ENCODE measurements at places on chromosomes 5 and 9. TPM values are rescaled to one million over a fixed set of nuclear protein-coding genes. Genes with fewer than 3 reads are reported as not detected.

Gene PCDHGB7
- not detected for total RNA-seq

DNA sequence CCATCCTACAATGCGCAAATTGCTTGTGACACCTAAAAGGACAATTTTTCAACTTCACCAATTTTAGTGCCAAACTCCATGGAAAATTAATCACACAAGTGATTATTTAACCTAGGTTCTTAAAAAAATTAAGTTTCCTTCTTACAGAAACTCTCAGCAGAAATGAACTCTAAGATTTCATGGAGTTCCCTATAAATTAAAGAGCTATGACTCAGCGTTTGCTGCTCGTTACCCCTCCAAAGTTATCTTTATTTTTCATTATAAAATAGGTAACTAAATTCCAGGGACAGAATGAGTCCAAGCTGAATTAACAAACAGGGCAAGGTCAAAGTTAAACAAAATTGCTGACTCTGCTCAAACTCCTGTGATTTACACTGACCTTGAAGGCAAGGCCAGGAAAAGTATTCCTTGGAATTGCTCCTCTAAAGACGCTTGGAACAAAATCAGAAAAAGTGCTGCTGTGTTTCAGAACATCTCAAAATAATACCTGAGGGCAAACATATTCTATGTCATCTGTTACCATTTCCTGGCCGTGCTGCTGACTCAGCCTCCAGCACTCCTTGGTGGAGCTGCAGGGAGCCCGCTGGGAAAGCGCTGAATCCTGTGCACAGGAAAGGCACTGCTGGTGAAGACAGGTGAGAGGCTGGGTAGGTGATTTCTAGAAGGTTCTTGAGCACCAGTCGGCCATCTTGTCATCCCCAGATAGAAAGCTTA lies 2.5 kb upstream of the CMBL start:
- peaks cover 6% of the 10 kb centered on the region for H3K27me3 ChIP-seq
- no peak overlapping the region for H3K27ac ChIP-seq
- H3K36me3 ChIP-seq, result no peaks in the 10 kb centered on the region
- H3K4me1 ChIP-seq, result peaks cover 7% of the 10 kb centered on the region
- no peak for DNase-seq

GRCh38 chr5:19806756-19807155 lies 181.2 kb downstream of the CDH18 start:
- no peak for DNase-seq
- no peak overlapping the region for H3K4me3 ChIP-seq
- no peaks in the 10 kb centered on the region for H3K27me3 ChIP-seq
- no peaks in the 10 kb centered on the region for H3K36me3 ChIP-seq
- no peak overlapping the region for H3K27ac ChIP-seq
- H3K4me1 ChIP-seq, result no peaks in the 10 kb centered on the region

DNA sequence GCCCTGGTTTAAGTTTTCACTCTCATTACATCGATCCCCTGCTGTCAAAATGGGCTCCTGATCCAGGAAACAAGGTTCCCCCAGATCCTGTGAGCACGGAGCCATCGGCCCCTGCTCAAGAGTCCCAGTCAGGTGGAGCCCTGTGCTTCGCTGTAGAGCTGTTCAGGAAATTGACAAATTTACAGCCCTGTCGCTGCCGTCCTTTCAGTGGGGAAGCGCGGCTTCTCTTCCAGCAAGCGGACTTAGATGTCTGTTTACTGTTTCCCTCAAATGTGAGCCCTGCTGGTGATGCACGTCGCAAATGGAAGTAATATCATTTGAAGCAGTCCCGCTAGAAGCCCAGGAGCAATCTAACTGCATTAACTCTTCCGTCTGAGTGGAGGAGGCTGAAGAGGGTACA lies 760.9 kb upstream of the WWC1 start:
- no peak overlapping the region for H3K4me3 ChIP-seq
- DNase-seq, result no peak
- no peaks in the 10 kb centered on the region for H3K36me3 ChIP-seq

Gene TSLP
- total RNA-seq, result not detected

Gene C9orf153
- 0.32 TPM for total RNA-seq

- H3K36me3 ChIP-seq, result no peaks in the 10 kb centered on the region
- no peak for DNase-seq
- no peak overlapping the region for H3K27ac ChIP-seq
- no peaks in the 10 kb centered on the region for H3K4me1 ChIP-seq
These were observed 352.7 kb downstream of the SPOCK1 start for GRCh38 chr5:137146402-137146890.

DNA sequence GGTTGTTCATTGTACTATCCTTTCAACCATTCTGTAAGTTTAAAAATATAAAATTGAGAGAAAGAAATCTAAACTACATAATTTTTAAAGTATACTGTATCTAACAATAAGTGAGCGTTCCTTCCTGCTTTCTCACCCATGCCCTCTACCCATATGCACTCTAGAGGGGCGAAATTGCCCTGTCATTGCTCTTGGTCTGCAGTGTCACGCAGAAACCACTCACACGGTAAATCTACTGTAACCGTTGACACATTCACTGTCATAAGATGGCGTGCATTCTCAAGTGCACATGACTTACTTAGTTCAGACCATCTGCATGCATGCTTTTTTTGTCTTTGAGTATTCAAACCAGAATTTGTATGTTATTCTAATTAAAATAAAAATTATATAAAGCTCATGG lies 55.7 kb upstream of the NIPBL start:
- no peaks in the 10 kb centered on the region for H3K4me1 ChIP-seq
- peaks cover 4% of the 10 kb centered on the region for H3K27me3 ChIP-seq
- H3K27ac ChIP-seq, result no peak overlapping the region
- H3K36me3 ChIP-seq, result no peaks in the 10 kb centered on the region
- no peak for DNase-seq

DNA sequence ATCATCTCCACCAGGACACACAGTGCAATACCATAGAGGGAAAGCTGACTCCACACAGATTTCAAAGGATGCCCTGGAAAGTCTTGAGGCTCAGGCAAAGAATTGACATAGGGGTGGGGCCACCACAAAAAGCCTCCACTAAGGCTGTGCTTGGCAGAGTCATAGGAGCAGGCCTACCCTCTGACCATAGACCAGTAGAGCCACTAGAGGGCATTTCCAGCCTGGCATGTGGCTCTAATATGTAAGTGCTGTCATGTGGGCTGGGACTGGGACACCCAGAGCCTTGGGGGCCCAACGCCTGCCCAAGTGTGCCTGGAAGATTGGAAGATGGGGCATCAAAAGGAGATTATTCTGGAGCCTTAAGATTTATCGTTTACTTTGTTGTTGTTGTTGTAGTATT lies 726.0 kb downstream of the DNAH5 start:
- no peaks in the 10 kb centered on the region for H3K27me3 ChIP-seq
- H3K36me3 ChIP-seq, result no peaks in the 10 kb centered on the region
- H3K4me1 ChIP-seq, result no peaks in the 10 kb centered on the region
- H3K4me3 ChIP-seq, result no peak overlapping the region
- DNase-seq, result no peak

Gene IL9
- total RNA-seq, result not detected

- H3K27ac ChIP-seq, result no peak overlapping the region
- H3K4me3 ChIP-seq, result no peak overlapping the region
- no peaks in the 10 kb centered on the region for H3K36me3 ChIP-seq
These were observed 9.9 kb upstream of the ANKHD1 start for GRCh38 chr5:140391732-140392131.

Gene ACTBL2
- not detected for total RNA-seq

- H3K4me3 ChIP-seq, result no peak overlapping the region
- no peak for DNase-seq
- H3K27ac ChIP-seq, result no peak overlapping the region
- no peaks in the 10 kb centered on the region for H3K4me1 ChIP-seq
- no peaks in the 10 kb centered on the region for H3K27me3 ChIP-seq
These were observed 37.4 kb upstream of the ZNF608 start for GRCh38 chr5:124783794-124784193.

DNA sequence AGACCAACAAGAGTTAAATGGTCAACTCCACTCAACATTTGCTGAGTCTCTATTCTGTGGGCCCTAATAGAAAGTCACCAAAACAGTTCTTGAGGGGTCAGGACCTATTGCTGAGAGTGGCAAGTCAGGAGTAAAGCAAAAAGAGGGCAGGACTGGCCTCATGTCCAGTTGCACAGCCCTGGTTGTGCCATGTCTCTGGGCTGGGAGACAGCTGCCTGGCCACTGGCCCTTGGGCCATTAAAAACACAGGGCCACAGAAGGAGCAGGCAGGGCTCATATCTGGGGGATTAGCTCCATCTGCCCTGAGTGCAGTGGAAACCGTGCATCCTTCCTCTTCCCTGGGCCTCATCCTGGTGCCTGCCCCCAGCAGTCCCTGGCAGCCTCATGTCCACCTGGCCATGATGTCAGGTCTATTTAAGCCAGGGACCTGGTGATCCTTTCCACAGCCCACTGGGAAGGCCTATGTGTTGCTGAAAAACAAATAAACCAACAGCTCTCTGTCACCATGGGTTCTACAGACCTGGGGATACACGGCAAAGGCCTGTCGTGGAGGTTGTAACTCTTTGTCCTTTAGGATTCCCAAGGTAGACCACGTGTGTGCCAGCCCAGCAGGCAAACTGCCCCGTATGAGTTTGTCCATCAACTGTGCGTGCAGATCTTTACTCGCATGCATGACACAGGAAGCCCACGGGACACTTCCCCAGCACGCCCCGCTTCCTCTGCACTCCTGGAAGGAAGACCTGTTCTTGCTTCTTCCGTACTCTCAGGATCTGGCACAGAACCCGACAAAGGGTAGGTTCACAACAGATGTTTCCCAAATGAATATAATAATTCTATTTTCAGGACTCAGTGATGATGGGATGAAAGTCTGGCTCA lies 148.8 kb downstream of the MTX3 start:
- no peak overlapping the region for H3K27ac ChIP-seq
- H3K27me3 ChIP-seq, result peaks cover 5% of the 10 kb centered on the region
- no peak overlapping the region for H3K4me3 ChIP-seq

DNA sequence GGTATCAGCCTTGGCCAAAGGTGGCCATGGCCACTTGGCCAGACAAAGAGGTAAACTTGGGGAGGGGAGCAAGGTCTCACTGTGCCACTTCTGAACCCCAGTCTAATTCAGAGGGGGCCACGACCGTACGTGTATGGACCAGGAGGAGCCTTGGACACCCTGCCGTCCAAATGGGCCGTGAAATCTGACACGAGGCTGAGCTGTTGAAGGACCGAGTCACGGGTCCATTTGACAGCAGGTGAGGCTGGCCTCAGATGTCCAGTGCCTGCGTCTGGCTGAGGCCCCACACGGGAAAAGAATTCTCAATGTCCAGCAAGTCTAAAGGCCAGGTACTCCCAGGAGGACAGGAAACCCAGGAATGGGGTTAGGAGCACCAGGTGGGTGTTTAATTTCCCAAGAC lies 17.7 kb downstream of the CMBL start:
- H3K4me1 ChIP-seq, result no peaks in the 10 kb centered on the region
- no peak overlapping the region for H3K4me3 ChIP-seq
- no peak overlapping the region for H3K27ac ChIP-seq
- no peak for DNase-seq

DNA sequence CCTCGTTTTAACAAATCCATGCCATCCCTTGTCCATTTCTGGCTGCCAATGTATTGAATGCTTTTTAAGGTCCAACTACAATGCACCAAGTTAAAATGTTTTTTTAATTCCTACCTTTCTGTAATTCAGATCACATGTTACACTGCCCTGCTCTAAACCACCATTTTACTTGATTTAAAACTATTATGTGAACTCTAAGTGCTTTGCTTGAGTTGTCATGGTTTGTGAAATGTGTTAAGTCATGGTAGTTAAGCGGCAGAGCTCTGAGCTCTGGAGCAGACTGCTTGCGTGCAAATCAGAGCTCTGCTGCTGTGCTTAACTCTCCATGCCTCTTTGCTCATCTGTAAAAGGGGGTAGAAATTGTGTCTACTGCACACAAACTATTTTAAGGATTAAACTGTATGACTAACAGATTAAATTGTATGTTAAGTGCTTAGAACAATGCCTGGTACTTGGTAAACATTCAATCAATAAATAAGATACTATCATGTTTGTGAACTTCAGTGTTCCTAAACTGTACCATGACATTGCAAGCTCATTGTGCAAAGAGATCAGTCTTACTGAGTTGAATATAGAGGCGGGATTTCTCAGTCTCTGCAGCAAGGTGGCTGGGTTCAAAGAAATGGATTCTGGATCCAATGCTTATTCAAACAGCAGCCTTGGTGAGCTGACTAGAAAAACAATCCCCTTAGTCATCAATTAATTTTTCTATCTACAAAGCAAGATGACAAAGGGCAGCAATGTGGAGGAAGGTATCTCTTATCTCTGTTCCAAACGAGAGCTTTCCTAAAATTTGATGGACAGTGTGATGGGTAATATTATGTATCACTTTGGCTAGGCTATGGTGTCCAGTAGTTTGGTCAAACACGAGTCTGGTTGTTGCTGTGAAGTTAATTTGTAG lies 16.1 kb upstream of the CMBL start:
- no peak overlapping the region for H3K4me3 ChIP-seq
- no peak overlapping the region for H3K27ac ChIP-seq
- H3K4me1 ChIP-seq, result no peaks in the 10 kb centered on the region
- H3K36me3 ChIP-seq, result no peaks in the 10 kb centered on the region
- DNase-seq, result no peak
- peaks cover 3% of the 10 kb centered on the region for H3K27me3 ChIP-seq

Gene ALDH1A1
- 1.0 TPM for total RNA-seq

DNA sequence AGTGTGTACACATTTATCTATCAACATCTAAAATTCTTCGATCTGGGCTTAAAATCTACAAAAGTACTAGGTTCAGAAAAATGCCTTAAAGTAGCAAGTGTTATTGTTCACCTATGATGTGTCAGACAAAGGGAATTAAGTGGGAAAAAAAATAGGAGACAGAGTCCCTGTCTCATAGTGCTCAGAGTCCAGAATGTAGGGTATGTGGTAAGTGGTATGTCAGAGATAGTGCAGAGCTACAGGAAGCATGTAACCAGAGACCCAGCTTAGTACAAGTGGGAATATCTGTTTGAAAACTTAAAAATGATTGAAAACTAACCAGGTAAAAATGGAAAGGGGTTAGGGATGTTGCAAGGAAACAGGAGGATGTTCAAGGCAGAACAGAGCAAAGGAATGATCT lies 482.8 kb downstream of the ELAVL2 start:
- no peak overlapping the region for H3K27ac ChIP-seq
- DNase-seq, result no peak

DNA sequence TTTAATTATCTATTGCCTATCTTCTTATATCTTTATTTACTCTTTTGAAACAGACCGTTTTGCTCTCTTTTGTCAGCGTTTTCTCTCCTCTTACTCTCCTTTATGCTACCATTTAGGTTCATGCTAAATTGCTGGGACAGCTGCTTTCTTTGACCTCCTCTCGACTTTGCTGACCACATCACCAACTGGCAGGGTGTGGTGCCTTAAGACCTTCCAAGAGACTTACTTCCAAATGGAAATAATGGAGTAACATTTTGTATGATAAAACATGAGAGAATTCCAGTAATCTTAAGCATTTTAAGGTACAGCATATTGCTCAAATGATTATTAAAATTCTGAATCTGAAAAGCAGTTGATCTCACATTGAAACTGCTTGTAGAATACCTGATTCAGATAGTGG lies 71.5 kb upstream of the MEF2C start:
- H3K4me3 ChIP-seq, result no peak overlapping the region
- no peak for DNase-seq
- H3K36me3 ChIP-seq, result no peaks in the 10 kb centered on the region
- no peaks in the 10 kb centered on the region for H3K27me3 ChIP-seq
- H3K4me1 ChIP-seq, result no peaks in the 10 kb centered on the region

GRCh38 chr5:131281133-131281867 lies 17.4 kb downstream of the CDC42SE2 start:
- no peaks in the 10 kb centered on the region for H3K27me3 ChIP-seq
- H3K4me1 ChIP-seq, result peaks cover 84% of the 10 kb centered on the region
- peak overlapping the region; percentile 77 for H3K27ac ChIP-seq
- DNase-seq, result no peak

All from CD4-positive, CD25-positive, alpha-beta regulatory T cell (primary cell).